Hepatic stellate cell (primary cell): ENCODE measurements at places on chromosomes 13 and 19.

GRCh38 chr13:99892196-99892613 is 79.4 kb downstream of the ZIC5 start:
- no peak for DNase-seq

DNA sequence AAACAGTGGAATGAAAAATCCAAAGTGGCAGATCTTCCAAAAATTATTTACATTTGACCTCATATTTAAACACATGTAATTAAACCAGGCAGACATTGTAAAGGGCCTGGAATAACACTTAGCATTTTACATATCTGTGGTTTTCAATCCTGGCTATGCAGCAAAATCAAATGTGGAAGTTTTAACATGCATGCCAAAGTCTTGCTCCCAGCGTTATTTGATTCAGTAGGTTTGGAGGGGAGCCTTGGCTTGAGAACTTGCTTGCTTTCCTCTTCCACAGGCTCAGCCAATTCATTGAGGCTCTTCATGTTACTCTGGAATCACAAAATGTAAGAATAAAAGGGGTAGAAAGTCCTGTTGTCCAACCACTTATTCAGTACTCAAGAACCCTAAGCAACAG is 42.5 kb upstream of the INTS6 start:
- DNase-seq = no peak

- no peak for DNase-seq
Measured at GRCh38 chr13:53310786-53311185, 282.2 kb downstream of the OLFM4 start.

DNA sequence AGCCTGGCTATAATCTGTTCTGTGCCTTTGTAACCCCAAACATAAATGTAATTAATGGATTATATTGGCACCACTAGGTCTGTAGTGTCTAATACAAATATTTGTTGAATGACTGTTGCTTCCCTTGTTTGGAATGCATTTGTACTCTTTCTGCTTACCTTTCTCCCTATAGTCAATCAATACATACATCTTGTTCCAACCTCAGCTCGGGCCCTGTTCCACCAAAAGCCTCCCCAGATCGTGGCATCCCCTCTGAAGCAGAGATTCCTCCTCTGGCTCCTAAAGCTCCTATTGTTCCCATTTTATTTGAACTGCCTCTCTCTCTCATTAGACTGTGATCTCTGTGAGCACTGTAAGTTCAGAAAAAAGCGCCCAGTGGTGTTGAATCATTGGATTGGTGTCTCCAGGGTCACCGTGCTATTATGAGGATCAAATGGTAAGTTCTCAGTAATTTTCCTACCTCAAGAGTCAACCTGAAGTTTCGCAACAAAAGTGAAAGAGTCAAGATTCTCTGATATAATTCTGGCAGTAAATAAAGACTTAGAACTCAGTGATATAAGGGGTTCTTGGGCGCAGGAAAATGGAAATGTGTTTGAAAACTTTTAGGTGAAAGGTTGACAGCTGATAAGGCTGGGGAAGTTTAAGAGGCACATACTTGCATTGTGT is 151.5 kb downstream of the KLF5 start:
- DNase-seq = no peak

DNA sequence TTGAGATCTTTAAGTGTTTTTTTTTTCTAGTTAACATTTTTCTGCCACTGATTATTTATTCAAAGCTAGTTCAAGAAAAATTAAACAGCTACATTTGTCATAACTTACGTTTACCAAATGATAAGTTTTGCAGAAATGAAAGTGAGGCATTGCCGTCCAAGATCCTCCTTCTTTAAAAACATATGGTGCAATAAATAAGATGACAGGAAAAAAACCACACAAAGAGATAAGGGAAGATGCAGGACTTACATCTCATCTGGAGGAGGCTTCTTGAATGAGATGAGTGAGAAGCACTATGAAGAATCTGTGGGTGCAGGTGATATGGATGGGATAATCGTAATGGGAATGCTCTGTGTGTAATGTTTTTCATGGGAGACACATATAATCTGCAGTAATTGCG is 12.4 kb downstream of the TNFSF13B start:
- no peak for DNase-seq

GRCh38 chr13:56953965-56954364 is 186.8 kb upstream of the PRR20A start:
- no peak for DNase-seq

DNA sequence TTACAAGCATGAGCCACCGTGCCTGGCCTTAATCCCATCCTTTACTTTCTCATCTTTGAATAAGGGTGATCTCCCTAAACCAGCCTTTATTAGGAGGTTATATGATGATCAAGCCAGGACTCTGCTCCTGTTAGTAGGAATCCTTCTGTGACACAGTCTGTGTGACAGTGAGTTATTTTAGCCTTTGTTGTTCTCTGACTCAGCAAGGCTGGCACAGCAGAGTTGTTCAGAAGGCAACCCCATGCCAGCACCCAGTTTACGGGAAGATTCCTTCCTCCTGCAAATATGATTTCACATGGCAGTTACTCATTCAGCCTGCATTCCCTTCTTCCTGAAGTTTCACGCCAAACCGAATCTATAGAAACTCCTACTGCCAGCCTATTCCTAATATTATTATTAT is 10.5 kb upstream of the MIER2 start:
- DNase-seq = no peak

DNA sequence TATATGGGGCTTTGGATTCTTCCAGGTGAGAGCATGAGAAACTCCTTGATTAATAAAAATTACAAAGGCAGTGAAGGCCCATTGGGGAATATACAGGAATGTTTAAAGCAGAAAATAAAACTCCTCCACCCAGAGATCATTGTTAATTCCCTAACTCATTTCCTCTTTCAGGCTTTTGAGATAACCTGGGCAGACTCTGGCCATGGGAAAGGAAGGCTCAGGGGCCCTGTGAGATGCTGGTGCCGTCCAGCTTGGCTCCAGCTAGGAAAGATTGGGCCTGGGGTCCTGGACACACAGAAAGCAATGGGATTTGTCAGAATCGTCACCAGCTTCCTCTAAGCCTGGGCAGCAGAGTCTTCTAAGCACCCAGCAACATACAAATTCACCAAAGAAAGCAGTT is 36.8 kb upstream of the SPATA13 start:
- no peak for DNase-seq

DNA sequence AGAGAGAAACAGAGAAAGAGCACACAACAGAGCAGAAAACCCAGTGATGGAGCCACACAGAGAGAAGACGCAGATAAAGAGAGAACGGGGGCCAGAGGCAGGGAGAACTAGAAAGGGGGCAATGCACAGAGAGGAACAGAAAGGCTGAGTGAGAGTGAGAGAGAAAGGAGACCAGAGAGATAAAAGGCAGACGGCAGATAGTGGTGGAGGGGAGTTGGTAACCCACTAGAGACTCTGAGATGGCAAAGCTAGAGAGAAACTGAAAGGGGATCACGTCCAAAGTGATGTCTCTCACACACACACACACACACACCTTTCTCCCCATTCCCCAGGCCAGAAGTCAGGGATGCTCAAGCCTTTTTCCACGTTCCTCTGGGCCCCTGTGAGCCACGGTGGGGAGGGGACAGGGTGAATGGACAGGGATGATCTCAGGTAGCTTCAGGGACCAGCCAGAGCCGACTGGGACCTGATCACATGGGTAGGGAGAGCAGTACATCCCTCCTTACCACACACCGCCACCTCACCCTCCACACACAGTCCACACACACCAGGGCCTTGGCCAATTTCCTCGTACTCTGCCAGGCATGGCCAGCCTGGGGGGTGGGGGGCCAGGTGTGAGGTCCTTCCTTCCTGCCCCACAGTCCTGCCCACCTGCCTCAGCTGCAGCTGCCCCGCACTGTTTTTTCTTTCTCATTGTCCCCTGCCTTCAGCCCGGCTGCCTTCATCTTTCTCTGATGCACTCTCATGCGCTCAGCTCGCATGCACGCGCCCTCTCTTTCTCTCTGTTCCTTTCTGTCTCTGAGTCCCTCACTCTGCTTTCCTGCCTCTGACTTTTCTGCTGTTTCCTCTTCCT is 22.5 kb upstream of the POU2F2 start:
- DNase-seq = no peak

- DNase-seq = no peak
Measured at GRCh38 chr19:23822735-23823134, 64.0 kb upstream of the ZNF681 start.

DNA sequence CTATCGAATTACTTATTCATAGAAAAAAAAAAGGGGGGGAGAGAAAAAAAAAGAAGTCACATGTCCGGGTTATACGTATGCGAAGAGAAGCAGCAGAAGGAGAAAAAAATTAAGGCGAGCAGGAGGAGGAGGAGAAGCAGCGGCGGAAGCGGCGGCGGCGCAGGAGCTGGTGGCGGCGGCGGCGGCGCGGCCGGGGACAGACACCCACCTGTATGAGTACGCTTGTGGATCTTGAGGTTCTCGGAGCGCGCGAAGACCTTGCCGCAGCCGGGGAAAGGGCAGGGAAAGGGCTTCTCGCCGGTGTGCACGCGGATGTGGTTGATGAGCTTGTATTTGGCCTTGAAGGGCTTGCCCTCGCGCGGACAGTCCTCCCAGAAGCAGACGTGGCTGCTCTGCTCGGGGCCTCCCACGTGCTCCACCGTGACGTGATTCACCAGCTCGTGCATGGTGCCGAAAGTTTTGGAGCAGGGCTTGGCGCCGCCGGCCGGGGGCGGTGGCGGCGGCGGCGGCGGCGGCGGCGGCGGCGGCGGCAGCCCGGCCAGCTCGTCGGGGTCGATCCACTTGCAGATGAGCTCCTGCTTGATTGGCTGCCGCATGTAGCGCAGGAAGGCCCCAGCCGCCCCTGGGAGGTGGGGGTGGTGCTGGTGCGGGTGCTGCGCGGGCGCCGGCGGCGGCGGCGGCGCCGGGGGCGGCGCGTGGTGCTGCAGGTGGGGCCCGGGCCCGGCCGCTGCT is 1.5 kb downstream of the ZIC5 start:
- no peak for DNase-seq

- no peak for DNase-seq
Measured at GRCh38 chr13:67474115-67474514, 244.0 kb upstream of the PCDH9 start.

DNA sequence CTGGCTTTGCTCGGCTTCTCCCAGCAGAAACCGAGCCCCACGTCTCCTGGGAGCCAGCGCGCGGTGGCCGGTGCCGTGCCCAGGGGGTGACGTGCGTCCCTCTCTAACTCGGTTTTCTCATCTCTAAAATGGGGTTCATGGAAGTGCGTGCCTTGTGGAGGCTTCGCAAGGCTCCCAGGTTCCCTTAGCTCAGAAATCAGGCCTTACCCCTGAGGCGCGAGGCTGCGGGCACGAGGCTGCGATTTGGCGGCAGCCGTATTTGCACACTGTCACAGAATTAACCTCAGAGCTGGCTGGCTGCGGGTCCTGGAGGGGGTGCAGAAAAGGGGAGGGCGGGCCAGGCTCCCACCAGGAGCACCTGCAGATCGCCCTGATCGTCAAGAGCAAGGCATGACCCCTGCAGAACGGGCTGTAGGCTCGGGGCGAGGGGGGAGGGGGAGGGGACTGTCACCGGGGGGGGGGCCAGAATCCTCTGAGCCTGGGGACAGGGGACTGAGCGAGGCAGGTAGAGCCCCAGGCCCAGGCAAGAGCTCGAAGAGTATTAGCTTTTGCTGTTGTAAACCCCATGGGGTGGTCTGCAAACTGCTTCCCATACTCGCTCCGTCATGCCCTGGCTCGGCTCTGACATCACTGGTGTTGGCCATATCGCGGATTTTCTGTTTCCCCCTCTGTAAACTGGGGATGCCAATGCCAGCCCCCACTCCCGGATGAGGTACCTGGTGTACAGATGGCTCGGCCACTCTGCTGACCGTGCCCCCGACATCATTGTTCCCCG is 62.2 kb downstream of the CCNE1 start:
- DNase-seq = no peak

DNA sequence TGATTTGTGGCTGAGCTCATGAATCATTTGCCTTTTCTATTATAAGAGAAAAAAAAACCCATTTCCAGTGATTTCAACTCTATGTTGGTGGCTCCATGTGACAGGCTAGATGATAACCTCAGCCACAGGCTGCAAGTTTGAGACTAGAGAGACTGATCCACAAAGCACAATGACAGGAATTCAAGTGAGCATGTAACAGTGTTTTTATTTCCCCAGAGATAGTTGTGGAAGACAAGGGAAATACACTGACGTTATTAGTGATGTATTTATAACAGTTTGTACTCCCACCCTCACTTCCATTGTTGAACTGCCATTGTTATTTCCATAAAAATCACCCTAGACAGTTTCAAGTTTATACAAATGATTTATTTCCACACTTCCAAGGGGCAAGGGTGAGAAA is 27.9 kb upstream of the EDNRB start:
- no peak for DNase-seq

DNA sequence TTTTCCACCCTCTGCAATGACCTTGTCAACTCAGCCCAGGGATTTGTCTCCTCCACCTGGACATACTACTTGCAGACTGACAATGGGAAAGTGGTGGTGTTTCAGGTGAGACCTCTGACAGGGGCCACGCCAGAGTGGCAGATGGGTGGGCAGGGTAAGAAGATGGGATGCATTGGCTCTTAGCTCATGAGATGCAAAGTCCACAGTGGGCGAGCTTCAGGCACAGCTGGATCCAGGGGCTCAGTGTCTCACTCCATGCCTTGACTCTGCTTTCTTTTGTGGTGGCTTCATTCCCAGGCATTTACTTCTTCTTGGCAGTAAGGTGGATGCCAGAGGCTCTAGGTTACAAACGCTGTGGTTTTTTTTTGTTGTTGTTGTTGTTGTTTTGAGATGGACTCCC is 3.4 kb downstream of the TMEM59L start:
- DNase-seq = no peak
